Kasumi-1 (cell line): ENCODE measurements at places on chromosomes 1 and 21.

GRCh38 chr1:212635141-212635631 is 26.6 kb downstream of the ATF3 start:
- no peak for DNase-seq

DNA sequence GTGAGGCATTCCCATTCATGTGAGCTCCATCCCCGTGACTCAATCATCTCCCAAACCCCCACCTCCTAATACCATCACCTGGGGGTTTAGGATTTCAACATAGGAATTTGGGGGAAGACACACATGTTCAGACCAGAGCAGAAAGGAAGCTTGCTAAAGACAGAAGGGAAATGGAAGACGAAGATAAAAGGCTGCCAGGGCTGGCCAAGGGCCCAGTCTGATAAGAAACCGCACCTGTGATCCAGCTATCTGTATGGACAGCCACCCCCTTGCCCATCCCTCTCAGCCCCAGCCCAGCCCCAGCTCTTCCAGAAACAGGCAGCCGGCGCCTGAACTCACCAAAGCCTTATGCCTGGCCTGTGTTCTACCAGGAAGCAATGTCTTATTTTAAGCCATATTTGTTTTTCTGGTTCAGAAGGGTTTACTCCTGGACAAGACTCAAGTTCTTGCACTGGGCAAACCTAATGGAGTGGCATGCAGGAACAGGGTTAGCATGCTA is 198.4 kb upstream of the VAMP3 start:
- no peak for DNase-seq

DNA sequence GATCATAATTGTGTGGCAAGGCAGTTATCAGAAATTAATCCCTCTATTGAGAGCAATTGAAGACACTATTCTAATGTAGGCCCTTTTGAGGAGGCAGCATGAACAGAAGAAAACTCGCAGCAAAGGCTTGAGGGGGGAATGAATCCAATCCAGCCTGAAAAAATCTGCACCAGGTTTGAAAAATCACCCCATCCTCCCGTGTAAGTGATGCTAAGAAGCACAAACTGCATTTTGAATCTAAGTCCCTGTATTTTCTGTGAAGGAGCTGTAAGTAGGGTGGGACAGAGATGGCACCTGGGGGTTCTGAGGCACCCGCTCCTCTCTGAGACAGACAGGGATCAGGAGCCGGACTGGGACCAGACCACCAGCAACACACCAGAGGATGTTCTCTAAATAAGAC is at the start of gene CRB1:
CRB1 (plus strand) TSS at position 241 of the 400 bp plus-strand sequence. CDS start 161 bp downstream, outside the sequence.
- DNase-seq: no peak

GRCh38 chr1:15033264-15033663 is 120.3 kb upstream of the TMEM51 start:
- DNase-seq: no peak

GRCh38 chr1:28010969-28011368 is 51.2 kb downstream of the XKR8 start:
- no peak for DNase-seq

DNA sequence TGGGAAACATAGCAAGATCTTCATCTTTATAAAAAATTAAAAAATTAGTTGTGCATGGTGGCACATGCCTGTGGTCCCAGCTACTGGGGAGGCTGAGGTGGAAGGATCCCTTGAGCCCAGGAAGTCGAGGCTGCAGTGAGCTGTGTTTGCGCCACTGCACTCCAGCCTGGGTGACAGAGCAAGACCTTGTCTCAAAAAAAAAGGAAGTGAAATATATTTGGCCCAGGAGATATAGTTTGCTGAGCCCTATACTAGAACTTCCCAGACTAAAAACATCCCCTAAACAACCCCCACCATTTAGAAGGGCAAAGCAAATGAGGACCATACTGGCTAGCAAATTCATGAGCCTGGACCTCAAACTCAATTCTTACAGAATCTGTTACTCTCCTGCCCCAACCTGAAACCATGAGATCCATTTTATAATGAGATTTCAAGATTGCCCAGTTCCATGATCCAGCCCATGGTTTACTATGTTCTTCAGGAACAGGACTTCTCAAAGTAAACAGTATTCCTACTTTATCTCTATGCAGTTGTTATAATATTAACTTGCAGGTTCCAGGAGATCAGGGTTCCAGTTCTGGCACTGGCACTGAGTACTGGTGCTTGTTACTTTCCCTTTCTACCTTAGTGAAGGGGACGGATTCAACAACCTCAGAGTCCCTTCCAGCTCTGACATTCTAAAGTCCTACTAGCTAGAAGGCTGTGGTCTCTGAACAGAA is 48.9 kb upstream of the TADA1 start:
- DNase-seq: peak; percentile 49

- no peak for DNase-seq
Measured at GRCh38 chr1:235650341-235651169, 971 bp upstream of the GNG4 start.

- no peak for DNase-seq
Measured at GRCh38 chr1:84712276-84712874, 22.1 kb upstream of the SSX2IP start.

- DNase-seq: no peak
Measured at GRCh38 chr1:17635811-17636210, 96.3 kb downstream of the ARHGEF10L start.

DNA sequence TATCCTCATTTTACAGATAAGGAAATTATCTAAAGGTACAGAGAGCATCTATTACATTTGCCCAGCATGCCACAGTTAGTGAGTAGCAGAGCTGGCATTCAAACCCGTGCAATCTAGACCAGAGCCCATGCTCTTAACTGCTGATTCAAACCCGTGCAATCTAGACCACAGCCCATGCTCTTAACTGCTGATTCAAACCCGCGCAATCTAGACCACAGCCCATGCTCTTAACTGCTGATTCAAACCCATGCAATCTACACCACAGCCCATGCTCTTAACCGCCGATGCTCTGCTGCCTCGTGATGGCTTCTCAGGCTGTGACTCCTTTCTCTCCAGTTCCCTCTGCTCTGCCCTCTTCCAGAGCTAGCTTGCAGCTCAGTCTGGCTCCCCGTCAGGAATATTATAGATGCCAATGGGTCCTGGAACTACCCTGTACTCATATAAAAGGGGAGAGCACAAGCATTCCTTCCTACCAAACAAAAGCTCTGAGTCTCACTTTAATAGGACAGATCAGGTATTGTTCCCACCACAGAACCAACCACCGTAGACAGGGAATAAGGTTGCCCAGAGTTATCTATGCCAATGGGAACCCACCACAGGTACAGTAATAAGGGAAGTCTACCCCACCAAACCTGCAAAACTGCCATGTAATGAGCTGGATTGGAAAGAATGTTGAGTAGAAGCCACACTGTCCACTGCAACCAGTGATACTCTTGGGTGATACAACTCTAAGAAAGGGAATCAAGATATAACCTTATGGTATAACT is 78.4 kb downstream of the SMYD3 start:
- DNase-seq: peak; percentile 38

DNA sequence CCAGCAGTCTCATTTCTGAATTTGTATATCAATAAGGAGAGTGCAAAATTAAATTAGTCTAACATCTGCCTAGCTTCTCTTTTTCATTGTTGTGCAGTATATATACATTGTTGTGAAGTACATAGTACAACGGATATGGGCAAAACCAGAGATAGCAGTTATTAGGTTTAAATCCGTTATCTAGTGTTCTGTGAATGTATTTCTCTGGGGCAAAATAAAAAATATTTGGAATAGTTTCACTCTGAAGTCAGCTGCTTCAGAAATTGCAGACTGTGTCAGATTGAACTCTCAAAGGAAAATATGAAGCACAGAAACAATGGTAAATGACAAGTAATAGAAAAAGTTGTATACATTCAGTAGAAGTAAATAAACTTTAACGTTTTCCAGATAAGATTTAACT is 836.5 kb upstream of the CXADR start:
- DNase-seq: no peak

DNA sequence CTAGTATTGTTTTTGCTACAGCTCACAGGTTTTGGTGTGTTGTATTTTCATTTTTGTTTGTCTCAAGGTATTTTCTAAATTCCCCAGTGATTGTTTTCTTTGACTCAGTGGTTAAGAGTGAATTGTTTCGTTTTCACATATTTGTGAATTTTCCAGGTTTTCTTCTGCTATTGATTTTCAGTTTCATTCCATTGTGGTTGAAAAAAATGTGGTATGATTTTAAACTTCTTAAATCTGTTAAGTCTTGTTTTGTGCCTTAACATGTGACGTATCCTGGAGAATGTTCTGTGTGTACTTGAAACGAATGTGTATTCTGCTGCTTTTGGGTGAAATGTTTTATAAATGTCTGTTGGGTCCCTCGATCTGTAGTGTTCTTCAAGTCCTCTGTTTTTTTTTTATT is 117.9 kb downstream of the KIF26B start:
- no peak for DNase-seq

DNA sequence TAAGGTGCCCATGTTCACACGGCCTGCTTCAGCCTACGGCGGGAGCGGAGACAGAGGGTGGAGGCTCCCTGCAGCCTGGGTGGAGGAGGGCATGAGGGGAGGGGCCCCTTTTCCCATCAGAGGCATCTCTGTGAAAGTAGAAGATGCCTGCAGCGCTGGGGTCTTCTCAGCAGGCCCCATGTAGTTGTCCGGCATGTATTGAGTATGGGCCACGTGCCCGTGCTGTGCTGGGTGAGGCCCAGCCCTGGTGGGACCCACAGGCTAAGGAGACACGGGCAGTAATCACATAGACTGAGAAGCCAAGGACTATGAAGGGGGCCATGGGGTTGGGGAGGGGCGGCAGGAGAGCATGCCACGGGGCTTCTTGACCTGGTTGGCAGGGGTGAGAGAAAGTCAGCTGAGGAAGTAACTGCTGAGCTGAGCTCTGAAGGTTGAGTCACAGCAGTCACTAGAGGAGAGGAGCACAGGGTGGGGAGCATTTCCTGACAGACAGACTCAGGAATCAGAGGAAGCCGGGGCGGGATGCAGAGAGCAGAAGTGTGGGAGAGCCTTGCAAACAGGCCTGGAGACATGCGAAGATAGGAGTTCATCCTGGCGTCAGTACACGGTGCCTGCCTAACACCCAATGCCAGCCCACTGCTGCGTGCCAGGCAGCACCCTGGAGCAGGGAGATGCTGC is 21.6 kb downstream of the PSEN2 start:
- peak; percentile 94 for DNase-seq

- peak; percentile 59 for DNase-seq
Measured at GRCh38 chr21:46551636-46552241, 53.1 kb downstream of the S100B start.

DNA sequence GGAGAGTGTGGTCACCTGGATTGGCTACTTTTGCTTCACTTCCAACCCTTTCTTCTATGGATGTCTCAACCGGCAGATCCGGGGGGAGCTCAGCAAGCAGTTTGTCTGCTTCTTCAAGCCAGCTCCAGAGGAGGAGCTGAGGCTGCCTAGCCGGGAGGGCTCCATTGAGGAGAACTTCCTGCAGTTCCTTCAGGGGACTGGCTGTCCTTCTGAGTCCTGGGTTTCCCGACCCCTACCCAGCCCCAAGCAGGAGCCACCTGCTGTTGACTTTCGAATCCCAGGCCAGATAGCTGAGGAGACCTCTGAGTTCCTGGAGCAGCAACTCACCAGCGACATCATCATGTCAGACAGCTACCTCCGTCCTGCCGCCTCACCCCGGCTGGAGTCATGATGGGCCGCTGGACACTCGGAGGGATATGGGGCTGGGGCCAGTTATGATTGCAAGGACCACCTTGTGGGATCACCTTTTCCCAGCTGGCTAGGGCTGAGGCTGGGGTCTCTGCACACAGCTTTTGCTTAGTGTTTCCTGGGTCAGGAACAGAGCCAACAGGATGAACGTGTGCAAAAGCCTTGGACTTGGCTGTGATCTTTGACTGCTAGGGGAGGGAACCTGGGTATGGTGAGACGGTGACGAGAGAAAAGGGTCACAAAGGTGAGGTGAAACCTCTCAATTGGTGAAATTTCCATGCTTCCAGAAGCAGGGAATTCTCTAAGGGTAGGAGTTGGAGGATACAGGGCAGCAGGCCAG is 4.3 kb upstream of the GNAI3 start:
- DNase-seq: no peak

- DNase-seq: no peak
Measured at GRCh38 chr1:198913667-198914066, 274.8 kb downstream of the PTPRC start.

DNA sequence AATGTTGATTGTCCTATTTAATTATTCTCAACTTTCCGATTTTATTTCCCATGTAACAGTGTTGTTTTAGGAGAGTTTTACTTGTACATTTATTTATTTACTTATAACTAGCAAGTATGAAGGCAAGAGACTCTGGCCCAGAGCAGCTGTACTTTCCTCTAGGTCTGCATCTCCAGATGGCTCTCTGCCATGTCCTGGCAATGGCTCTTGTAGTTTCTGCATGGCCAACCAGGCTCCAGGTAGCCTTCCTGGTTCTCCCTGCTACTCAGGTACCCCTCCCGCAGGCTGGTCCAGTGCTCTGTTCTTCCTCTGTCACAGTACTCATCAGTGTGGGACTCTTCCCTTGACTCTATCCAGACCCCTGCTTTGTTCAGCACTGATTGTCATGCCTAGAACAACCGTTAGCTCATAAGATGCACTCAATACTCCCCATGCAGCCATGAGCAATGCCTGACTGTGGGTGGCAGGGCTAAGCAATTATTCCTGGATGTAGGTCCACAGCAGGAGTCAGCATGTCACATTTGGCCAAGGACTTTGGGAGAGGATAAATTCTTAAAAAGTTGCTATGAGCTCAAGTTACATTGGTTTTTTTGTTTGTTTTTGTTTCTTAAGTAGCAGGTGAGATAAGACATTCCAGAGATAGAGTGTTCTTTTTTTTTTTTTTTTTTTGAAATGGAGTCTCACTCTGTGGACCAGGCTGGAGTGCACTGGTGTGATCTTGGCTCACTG is 10.9 kb upstream of the IL20 start:
- DNase-seq: no peak

DNA sequence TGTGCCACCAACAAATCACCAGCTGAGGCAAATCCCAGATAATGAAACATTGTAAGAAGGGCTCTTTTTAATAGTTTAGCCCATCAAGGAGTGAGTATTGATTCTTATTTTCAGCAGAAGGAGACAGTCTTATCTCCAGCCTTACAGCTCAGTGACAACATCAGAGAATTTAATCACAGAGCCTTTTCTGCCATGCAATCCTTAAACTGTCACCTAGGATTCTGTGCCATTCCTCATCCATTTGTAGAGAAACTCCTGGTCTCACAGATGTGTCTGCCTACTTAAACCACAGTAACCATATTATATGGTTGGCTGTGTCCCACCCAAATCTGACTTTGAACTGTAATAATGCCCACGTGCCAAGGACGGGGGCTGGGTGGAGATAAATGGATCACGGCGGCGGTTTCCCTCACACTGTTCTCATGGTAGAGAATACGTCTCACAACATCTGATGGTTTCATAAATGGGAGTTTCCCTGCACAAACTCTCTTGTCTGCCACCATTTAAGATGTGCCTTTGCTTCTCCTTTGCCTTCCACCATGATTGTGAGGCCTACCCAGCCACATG is 217.7 kb downstream of the RERE start:
- no peak for DNase-seq

DNA sequence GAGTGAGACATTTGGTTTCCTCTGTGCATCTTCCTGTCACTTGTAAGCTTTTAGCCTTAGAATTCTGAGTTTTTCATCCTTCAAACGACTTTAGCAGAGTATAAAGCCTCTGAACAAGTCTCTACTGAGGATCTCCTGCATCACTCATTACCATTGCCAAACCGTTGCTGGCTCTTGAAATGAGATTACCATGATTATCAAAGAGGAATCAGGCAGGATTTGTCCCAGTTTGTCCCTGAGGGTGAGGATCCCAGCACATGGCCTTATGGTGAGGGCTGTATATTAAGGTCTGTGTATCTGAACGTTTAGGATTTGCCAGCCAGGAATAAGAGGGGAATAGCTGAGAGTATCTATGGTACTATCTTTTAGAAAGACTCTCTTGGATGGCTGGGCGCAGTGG is 169.5 kb upstream of the L1TD1 start:
- DNase-seq: no peak
